Right cardiac atrium (tissue), 5 donors: ENCODE measurements at places on chromosomes 7 and 10. TPM values are rescaled to one million over a fixed set of nuclear protein-coding genes. Genes with fewer than 3 reads are reported as not detected.

- no peak for DNase-seq
Observed at GRCh38 chr7:132568962-132569361, 7.3 kb downstream of the PLXNA4 start.

- DNase-seq = no peak
Observed at GRCh38 chr7:95660023-95660434, 63.7 kb upstream of the PDK4 start.

DNA sequence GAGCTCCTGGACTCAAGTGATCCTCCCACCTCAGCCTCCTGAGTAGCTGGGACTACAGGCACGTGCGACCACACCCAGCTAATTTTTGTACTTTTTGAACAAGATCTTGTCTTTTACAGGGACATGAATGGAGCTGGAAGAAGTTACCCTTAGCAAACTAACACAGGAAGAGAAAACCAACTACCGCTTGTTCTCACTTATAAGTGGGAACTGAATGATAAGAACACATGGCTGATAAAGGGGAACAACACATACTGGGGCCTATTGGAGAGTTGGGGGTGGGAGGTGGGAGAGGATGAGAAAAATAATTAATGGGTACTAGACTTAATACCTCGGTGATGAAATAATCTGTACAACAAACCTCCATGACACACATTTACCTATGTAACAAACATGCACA, 70.9 kb upstream of the INHBA start:
- DNase-seq = no peak

DNA sequence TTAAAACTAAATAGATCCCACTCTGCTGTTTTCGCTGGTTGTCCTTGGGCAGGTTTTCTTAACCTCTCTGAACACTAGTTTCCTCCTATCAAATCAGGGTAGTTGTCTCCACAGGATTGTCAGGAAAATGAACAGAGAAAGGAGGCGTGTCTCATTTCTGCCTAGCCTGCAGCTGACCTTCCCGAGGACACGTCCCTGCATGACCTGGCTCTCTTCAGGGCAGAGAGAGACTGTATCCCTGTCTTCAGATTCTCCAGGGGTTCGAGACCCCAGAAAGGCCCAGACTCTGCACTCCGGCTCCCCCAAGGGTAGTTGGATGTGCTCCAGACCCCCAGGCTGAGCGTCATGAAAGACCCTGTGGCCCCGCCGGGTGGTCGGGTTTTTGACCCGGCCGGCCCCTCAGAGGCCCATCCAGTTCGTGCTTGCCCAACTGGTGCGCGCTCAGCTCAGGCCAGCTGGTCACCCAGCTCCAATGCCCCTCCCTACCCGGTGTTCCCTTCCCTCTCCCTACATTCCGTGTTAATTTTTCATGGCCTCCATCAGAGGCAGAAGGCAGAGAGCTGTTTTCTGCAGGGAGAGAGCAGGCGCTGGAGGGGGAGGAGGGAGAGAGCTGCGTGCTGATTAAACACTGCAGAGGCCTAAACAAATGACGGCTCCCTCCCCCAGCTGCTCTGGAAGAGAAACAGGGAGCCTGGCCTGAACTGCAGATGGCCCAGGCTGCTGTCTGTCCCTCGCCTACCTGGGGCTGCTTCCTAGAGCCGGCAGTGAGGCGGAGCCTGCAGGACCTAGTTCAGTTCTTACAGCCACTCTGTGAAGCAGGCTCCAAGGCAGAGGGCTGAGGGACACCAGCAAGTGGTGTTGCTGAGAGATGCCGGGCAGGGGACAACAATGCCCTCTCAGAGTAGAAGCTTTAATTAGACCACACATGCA, 86.2 kb upstream of the PPIF start:
- DNase-seq = no peak

GRCh38 chr7:7203813-7204575, 21.6 kb downstream of the C1GALT1 start:
- DNase-seq = no peak

DNA sequence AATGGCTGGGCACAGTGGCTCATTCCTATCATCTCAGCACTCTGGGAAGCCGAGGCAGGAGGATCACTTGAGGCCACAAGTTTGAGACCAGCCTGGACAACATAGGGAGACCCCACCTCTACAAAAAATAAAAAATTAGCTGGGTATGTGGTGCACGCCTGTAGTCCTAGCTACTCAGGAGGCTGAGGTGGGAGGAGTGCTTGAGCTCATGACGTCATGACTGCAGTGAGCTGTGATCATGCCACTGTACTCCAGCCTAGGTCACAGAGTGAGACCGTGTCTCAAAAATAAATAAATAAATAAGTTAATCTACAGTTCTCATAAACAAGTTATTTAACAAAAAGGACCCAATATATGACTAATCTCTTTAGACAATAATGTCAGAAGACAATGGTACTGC, 76.2 kb downstream of the TPK1 start:
- DNase-seq = no peak

The INMT gene
- 180 TPM for total RNA-seq

The R3HCC1L gene
- total RNA-seq = 6.0 TPM

The SNCG gene
- total RNA-seq = 15.1 TPM
